Activated T-helper 17 cell treated with anti-CD3 and anti-CD28 coated beads, Interleukin-2, amount 50 U/mL, for 72 hours (primary cell): ENCODE measurements at places on chromosomes 3 and 15. TPM values are rescaled to one million over a fixed set of nuclear protein-coding genes. Genes with fewer than 3 reads are reported as not detected.

Gene CPN2
- not detected for total RNA-seq

Gene SYNPR
- not detected for total RNA-seq

Gene INTS14
- 40.0 TPM for total RNA-seq

Gene GPR149
- total RNA-seq: not detected

Gene CCDC54
- total RNA-seq: not detected
